ENCODE measurements at places on chromosomes 7 and 10. TPM values are rescaled to one million over a fixed set of nuclear protein-coding genes. Genes with fewer than 3 reads are reported as not detected.

The ADRB1 gene
- not detected for total RNA-seq

The CH25H gene
- total RNA-seq = 1.6 TPM

The IL2RA gene
- not detected for total RNA-seq

The TCAF2 gene
- 1.8 TPM for total RNA-seq

The BTBD16 gene
- total RNA-seq = not detected

The PARG gene
- 13.7 TPM for total RNA-seq

The GPR22 gene
- not detected for total RNA-seq

The BLNK gene
- not detected for total RNA-seq

The ZMIZ1 gene
- total RNA-seq = 26.2 TPM

The VWC2 gene
- not detected for total RNA-seq

The XRCC2 gene
- total RNA-seq = 0.09 TPM

The PAPOLB gene
- 0.12 TPM for total RNA-seq

The STEAP1B gene
- 3.8 TPM for total RNA-seq

The PAX4 gene
- total RNA-seq = not detected

The TAF5 gene
- 2.3 TPM for total RNA-seq

The LRGUK gene
- total RNA-seq = under 0.01 TPM

The GPR37 gene
- not detected for total RNA-seq

The GALNT17 gene
- under 0.01 TPM for total RNA-seq

The OGDHL gene
- total RNA-seq = 0.82 TPM

The KCNMA1 gene
- total RNA-seq = 11.2 TPM

The FEZF1 gene
- not detected for total RNA-seq

The CLDN4 gene
- 0.68 TPM for total RNA-seq

The JMJD1C gene
- total RNA-seq = 45.6 TPM

The COL17A1 gene
- total RNA-seq = 0.23 TPM

The ITGB1 gene
- total RNA-seq = 610 TPM

The VSTM2A gene
- not detected for total RNA-seq

The C10orf143 gene
- 0.77 TPM for total RNA-seq

The HOXA9 gene
- total RNA-seq = 4.0 TPM

The EVX1 gene
- total RNA-seq = not detected

The UNCX gene
- not detected for total RNA-seq

The NEUROG3 gene
- total RNA-seq = not detected

The CHRM2 gene
- total RNA-seq = 1.3 TPM

The WDFY4 gene
- 0.12 TPM for total RNA-seq

The CABCOCO1 gene
- total RNA-seq = 0.23 TPM

The ATP6V0E2 gene
- total RNA-seq = 7.3 TPM

The MINDY4 gene
- 5.9 TPM for total RNA-seq

The PRTFDC1 gene
- total RNA-seq = 9.6 TPM

The OR9A2 gene
- total RNA-seq = not detected

The PON3 gene
- 4.0 TPM for total RNA-seq

The NAT16 gene
- total RNA-seq = not detected

The FAM25A gene
- not detected for total RNA-seq

The AP5Z1 gene
- total RNA-seq = 38.0 TPM

The FAM25G gene
- not detected for total RNA-seq

The GARIN1A gene
- total RNA-seq = 0.23 TPM

The GRID2IP gene
- total RNA-seq = 0.09 TPM

The HOXA7 gene
- 0.58 TPM for total RNA-seq

The MYOF gene
- total RNA-seq = 119 TPM

The IL15RA gene
- total RNA-seq = 12.5 TPM
